ENCODE measurements at places on chromosomes 2 and 18.

GRCh38 chr2:118611691-118612090 is 235.8 kb downstream of the EN1 start:
- DNase-seq: no peak

DNA sequence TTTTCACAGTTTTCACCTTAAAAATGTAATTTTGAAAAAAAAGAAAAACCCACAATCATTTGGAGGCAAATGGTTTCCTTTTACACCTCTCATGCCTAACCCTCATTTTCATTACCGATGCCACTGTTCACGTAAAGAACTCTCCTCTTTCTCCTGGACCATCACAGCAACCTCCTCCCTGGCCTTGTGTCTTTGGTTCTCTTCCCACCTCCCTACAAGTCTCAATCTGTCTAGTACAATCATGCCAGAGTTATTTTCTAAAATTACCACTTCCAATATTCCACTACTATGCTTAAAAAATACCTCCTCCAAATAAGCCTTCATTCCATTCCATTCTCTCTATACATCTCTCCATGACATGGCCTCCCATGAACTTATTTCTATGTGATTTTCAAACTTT is 77.9 kb upstream of the RIT2 start:
- no peak for DNase-seq

DNA sequence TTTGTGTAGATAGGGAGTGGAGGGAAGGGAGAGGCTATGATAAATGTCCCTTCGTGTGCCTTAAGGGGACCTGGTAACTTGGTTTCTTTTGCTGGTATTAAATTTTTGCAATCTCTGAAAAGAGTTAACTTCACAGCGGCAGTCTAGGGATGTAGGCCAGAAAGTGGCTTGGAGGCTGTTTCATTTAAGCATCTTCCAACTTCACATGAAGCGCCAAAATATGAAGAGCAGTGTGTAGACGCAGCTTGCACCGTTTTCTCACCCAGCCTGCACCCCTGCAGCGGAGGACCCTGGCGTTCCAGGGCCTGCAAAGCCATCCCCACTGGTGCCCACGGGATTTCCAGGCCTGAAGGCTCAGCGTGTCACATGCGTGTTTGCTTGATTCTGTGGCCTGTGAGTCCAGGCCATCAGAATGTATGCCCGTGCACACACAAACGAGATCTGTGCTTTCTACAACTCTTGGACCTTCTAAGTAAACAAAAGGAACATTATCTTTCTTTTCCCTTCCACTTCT is 87.2 kb upstream of the EPB41L3 start:
- no peak for DNase-seq

DNA sequence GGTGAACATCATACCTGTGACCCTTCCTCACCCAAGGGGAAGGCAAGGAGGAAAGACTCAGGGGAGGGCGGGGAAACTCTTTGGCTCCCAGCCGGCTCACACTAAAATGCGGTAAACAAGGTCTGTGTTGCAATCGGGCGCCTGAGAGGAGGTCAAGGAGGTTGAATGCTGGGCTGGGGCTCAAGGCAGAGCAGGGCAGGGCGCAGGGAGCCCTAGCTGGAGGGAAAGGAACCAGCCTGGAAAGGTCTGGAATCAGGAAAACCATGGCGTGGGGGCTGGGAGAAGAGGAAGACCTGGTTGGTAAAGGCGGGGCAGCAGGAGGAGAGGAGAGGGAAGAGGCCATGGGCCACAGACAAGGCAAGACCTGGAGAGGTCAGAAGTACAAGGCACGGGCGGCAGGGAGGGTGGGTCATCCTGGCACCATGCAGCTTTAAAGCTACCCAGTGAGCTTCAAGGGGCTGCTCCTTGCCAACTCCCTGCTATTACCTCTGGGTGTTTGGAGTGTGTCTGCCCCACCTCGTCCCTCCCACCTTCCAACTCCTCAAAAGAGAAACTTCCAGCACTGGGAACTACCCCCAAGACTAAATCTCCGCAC is 4.8 kb upstream of the TMEM37 start:
- DNase-seq: no peak

DNA sequence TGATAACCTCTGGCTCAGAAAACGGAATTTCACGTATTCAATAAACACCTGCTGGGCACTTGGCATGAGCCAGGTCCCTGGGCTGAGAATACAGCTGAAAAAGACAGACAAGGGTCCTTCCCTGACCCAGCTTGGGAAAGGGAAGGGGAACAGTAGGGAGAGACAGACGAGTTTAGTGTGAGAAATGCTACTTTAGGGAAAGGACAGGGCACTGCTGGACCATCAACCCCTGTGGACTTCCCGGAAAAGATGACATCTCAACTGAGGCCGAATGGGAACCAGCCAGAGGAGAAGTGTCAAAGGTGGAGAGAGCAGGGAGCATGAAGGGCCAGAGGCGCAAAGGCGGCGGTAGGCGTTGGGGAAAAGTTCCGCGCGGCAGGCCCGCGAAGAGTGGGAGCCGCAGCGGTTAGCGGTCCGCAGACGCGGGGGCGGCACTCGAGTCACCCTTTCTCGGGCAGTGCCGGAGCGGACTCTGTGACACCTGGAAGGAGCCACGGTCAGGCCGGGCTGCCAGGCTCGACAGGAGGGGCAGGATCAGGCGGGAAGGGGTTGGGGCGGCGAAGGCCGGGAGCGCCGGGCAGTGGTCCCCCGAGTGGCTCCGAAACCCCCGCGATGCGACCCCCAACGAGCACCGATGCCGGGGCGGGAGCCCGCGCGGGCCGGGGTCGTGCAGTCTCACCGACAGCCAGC is 519 bp downstream of the TEX261 start:
- no peak for DNase-seq

- peak; percentile 57 for DNase-seq
Observed at GRCh38 chr2:237662671-237663093, 35.3 kb downstream of the LRRFIP1 start.

DNA sequence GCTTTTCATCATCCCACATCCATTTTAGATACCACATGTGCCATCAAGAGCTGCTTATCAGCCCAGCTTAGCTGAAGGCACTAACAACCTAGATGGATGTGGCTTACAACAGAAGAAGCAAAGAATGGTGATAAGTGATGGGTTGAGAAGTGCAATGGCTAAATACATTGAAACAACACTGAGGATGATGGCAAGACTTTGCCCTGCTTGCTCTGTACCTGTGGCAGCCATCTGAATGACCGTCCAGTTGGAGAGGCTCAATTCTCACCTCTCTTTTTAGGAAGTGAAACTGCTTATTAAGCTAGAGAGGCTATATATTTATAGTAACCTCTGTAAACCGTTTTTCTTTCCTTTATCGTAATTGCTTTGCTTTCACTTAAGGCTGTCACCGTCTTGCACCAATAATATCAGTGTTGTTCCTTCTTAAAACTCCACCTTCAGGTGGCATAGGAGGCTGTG is 5.7 kb downstream of the GPATCH11 start:
- no peak for DNase-seq

- no peak for DNase-seq
Observed at GRCh38 chr2:195498839-195499490, 158.1 kb upstream of the SLC39A10 start.

GRCh38 chr2:167933097-167933814 is 314.1 kb downstream of the STK39 start:
- no peak for DNase-seq

Measured in NCI-H2107 (cell line).